Left renal pelvis (tissue), 4 donors: ENCODE measurements at places on chromosomes 1 and 21. TPM values are rescaled to one million over a fixed set of nuclear protein-coding genes. Genes with fewer than 3 reads are reported as not detected.

DNA sequence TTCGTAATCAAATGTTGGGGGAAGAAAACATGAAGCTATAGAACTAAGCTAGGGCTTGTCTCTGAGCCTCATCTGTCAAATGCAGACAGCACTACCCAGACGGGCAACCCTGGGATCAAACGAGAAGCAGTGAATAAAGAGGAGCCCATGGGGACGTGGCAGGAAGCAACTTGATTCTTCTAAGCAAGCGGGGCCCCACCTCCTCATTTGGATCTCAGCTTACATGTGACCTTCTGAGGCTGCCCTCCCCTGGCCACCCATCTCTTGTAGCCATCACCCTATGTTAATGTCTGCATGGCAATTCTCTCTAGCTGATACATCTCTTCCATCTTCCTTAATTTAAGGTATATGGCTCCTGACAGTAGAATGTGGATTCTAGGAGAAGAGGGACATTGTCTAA, 171.3 kb downstream of the IGSF21 start:
- DNase-seq, result no peak

DNA sequence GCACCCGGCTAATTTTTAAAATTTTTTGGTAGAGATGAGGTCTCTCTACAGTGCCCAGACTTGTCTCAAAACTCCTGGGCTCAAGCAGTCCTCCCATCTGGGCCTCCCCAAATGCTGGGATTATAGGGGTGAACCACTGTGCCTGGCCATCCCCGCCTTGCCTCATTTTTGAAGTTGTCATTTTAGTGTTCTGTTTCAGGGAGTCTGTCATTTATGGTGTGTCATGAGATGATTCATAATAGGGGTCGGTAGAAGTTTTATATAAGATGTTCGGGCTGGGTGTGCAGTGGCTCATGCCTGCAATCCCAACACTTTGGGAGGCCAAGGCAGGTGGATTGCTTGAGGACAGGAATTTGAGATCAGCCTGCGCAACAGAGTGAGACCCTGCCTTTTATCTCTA, 8.5 kb downstream of the PRCC start:
- DNase-seq, result no peak

GRCh38 chr1:98102345-98103030, 181.7 kb upstream of the DPYD start:
- no peak for DNase-seq

DNA sequence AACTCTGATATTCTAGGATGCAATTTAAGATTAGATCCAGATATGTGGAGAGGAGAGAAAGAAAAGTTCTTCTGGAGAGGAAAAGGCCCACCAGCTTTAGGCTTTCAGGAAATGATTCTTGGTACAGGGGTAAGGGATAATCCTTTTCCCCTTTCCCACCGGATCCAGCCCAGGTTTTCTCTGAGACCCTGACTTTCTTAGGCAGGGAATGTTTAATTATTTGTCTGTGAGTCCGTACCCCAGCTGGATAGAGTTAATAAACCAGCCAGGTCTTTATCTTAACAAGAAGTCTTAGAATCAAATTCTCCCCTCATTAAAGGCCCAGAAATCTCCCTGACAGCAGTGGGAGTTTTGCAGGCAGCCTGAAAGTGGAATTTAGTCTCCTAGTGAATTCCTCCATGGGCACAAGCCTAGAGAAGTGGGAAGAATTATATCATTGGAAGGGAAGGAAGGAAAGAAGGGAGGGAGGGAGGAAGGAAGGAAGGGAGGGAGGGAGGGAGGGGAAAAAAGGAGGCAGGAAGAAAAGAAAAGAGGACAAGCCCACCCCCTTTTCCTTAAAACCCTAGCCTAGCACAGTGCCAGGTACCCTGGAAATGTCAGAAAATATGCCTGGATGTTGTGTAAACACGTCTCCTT, 189.0 kb downstream of the PLPP3 start:
- peak; percentile 39 for DNase-seq

- no peak for DNase-seq
Observed at GRCh38 chr1:33158366-33158765, 23.5 kb downstream of the TRIM62 start.

GRCh38 chr21:35136106-35136505, 87.0 kb upstream of the RUNX1 start:
- no peak for DNase-seq

DNA sequence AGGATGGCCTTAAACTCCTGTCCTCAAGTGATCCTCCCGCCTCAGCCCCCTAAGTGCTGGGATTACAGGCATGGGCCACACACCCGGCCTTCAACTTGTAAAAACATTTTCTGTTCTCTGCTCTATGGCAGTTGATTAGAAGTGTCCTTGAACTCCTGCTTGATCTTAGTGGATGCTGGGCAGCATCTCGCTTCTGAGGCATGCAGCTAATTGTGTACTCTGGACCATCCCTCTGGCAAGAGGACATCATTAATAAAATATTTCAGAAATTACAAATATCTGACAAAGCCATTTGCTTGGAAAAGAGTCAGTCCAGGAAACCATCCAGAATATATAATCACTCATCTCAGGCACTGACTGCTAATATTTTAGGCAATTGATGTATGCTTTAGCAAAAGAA, 8.1 kb downstream of the NGF start:
- DNase-seq, result no peak

DNA sequence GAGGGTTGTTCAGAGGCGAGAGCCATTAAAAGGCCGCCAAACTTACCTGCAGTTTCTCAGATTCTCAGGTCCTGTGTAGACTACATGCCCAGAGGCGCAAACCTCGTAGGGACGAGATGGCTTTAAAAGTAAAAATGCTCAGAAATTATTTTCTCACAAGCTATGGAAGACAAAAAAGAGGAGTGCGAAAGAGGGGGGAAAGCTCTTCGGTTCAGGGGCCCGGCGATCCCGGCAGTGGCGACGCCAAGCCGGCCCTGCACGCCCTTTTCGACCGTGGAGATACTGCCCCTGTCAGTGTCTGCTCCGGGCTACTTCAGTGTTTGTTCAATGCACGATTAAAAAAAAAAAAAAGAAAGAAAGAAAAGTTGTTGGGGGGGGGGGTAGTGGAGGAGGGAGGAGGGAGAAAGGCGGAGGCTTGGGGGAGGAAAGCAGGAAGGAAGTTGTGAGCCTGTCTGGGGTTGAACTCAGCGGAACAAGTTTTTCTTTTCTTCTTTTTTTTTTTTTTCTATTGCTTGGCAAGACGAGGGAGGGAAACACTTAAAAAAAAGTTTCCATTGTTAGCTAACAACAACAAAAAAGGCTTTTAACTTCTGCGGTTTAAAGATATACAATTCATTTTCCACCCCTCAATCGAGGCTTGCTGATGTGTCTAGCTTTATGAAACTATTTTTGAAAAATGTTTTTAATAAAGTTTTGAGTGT, at the start of gene ITPKB:
Gene ITPKB, minus strand, starts transcription at position 288 of the 701 bp plus-strand sequence. CDS start 1,824 bp downstream, outside the sequence.
- no peak for DNase-seq

- no peak for DNase-seq
Observed at GRCh38 chr1:33022650-33023200, 14.0 kb downstream of the AK2 start.

DNA sequence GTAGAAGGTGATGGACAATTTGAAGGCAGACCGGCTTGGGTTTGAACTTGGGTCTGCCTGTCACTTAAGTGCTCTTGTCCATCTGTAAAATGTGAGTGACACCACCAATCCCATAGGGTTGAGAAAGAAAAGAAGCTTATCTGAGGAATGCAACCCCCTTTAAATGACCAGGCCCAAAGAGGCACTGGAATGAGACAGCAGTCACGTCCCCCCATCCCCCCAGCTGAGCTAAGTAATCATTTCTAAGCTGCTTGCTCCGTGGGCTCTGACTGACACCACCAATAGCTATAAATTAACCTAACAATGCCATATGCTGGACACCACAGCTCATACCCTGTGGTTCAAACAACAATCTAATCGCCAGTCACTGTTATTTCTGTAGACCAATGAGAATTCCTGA, 15.1 kb downstream of the LCA5L start:
- DNase-seq, result no peak

DNA sequence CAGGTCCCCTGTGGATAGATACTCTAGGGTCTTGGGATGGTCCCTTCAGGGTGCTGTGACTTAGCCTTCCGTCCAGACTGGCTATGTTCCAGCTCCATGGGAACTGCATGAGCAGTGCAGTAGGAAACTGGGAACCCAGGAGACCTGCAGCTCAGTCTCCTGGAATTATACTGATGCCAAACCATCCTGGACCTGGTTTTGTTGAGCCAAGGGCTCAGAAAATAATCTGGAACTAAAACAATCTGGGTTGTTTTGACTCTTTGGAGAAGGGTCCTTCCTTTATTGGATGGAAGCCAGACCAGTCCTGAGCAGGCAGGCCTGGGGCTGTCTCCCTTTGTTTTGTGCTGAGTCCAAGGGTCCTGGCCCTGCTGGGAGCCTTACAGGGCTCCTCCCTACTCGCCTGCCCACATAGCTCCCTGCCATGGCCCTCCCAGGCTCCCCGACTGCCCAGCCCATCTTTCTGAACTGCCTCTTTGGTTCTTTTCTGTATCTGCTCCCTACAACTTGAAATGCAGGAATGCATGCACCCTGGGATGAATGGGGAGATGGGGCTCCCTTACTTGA, 1.2 kb downstream of the IPO13 start:
- no peak for DNase-seq

DNA sequence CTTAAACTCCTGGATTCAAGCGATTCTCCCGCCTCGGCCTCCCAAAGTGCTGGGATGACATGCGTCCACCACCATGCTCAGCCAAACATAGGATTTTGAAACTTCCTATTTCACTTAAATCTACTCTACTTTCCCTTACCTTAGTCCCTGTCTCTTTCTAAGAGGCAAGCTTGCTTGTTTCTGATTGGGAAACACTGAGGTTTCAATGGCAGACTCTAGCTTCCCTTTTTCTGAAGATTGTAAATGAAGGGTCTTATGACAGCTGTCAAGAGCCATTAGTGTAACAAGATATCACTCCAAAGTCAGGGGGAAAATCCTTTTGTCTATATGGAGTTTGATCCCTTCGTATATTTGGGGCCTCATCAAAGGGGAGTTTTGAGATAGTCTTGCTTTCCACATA, 23.5 kb upstream of the LMO4 start:
- no peak for DNase-seq

- DNase-seq, result no peak
Observed at GRCh38 chr1:2203671-2204414, 9.3 kb upstream of the FAAP20 start.

DNA sequence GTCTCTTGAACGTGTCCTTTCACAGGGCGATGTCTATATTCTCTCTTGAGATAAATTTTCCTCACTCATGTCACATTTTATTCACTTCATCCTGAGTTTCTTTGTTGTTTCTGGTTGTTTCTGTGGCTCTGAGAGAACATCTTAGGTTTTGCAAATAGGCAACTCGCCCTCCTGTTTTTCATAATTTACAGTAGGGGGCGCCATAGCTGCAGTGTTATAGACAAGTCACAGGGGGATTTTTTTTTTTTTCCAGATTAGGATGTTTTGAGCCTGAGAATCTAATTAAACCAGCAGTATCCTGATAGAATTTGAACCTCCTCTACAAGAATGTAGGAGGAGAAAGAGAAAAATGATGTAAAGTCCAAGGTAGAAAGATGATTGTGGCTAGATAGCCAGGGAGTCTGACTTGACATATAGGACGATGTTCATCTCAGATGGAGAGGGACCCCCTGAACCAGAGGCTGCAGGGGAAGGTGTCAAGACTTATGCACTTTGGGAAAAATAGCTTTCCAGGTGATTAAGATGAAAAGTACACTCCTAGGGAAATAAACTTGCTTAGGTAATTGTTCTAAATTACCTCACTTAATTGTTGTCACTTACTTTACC, 76.3 kb downstream of the ZP4 start:
- DNase-seq, result no peak

DNA sequence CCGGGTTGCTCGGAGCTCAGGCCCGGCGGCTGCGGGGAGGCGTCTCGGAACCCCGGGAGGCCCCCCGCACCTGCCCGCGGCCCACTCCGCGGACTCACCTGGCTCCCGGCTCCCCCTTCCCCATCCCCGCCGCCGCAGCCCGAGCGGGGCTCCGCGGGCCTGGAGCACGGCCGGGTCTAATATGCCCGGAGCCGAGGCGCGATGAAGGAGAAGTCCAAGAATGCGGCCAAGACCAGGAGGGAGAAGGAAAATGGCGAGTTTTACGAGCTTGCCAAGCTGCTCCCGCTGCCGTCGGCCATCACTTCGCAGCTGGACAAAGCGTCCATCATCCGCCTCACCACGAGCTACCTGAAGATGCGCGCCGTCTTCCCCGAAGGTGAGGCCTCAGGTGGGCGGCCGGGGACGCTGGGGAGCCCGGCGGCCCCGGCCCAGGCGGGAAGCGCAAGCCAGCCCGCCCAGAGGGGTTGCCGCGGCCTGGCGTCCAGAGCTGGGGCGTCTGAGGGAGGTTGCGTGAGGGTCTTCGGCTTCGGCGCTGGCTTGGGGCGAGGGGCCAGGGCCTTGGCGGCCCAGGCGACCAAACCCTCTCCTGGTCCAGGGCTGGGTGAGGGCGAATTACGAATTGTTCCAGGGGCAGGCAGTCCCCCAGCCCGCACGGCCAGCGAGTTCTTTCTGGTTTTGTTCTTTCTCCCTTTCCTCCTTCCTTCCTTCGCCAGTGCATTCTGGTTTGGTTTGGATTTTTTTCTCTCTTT, 805 bp downstream of the SIM2 start:
- no peak for DNase-seq

- no peak for DNase-seq
Observed at GRCh38 chr1:6331543-6332273, 61.9 kb downstream of the ACOT7 start.

DNA sequence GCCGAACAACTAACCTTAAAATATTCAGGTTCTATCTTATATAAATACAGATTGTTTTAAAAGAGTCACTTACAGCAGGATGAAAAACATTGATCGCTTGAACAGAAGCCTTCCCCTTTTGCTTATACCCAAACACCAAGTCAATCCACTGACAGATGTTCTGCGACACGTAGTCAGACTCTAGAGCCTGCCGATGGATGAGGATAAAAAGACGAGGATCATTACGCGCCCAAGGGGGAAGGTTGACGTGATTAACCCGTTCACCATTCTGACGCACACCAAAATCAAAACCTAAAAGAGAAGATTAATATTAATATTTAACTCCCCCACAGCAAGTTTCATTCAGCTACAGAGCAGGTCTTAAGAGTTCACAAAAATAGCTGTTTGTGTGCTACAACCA, 59.4 kb upstream of the GNG4 start:
- no peak for DNase-seq

GRCh38 chr1:206722751-206723461, 38.2 kb downstream of the MAPKAPK2 start:
- no peak for DNase-seq

- no peak for DNase-seq
Observed at GRCh38 chr1:157199421-157199755, 61.2 kb upstream of the ETV3 start.

- no peak for DNase-seq
Observed at GRCh38 chr1:231853588-231854207, 227.1 kb downstream of the DISC1 start.

The KCND3 gene
- 1.4 TPM for polyA plus RNA-seq

The ANKRD34A gene
- 0.66 TPM for polyA plus RNA-seq

The RXFP4 gene
- polyA plus RNA-seq, result 0.14 TPM

The S100A7 gene
- polyA plus RNA-seq, result not detected

The GPR161 gene
- polyA plus RNA-seq, result 21.0 TPM

The AVPR1B gene
- polyA plus RNA-seq, result 0.57 TPM

The MSH4 gene
- polyA plus RNA-seq, result 0.37 TPM

The MYOC gene
- 0.17 TPM for polyA plus RNA-seq

The KDF1 gene
- polyA plus RNA-seq, result 11.0 TPM
